Daoy (cell line): ENCODE measurements at places on chromosomes 1 and 21.

DNA sequence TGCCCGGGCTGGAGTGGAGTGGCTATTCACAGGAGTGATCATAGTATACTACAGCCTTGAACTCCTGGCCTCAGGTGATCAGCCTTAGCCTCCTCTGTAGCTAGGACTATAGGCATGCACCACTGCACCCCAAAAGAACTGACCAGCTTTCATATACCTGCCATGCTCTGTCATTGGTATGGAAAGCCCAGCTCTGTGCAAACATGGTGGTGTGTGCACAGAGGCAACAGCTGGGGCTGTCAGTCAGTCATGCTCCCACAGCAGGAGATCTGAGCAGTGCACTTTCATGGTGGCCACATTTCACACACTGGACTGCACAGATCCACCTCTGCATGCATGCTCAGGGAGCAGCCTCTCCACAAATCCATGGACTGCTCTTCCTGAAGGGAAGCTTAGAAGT lies 8.8 kb upstream of the JAK1 start:
- no peak for DNase-seq

- DNase-seq, result no peak
Observed at GRCh38 chr1:219347921-219348391, 174.3 kb downstream of the LYPLAL1 start.

DNA sequence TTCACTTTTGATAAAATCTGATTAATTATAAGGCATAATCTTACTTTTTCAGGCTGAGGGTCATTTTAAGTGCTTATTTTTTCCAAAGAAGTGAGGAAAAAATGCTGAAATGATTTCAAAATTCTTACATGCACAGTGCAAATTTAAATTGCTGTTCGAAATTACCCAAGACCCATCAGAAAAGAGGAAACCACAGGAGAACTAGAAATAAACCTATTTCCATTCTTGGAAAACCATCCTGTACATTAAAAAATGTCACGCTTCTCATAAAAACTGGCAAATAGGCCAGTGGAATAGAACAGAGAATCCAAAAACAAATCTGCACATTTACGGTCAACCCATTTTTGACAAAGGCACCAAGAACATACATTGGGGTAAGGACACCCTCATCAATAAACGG lies 414.9 kb downstream of the SMYD3 start:
- DNase-seq, result no peak

DNA sequence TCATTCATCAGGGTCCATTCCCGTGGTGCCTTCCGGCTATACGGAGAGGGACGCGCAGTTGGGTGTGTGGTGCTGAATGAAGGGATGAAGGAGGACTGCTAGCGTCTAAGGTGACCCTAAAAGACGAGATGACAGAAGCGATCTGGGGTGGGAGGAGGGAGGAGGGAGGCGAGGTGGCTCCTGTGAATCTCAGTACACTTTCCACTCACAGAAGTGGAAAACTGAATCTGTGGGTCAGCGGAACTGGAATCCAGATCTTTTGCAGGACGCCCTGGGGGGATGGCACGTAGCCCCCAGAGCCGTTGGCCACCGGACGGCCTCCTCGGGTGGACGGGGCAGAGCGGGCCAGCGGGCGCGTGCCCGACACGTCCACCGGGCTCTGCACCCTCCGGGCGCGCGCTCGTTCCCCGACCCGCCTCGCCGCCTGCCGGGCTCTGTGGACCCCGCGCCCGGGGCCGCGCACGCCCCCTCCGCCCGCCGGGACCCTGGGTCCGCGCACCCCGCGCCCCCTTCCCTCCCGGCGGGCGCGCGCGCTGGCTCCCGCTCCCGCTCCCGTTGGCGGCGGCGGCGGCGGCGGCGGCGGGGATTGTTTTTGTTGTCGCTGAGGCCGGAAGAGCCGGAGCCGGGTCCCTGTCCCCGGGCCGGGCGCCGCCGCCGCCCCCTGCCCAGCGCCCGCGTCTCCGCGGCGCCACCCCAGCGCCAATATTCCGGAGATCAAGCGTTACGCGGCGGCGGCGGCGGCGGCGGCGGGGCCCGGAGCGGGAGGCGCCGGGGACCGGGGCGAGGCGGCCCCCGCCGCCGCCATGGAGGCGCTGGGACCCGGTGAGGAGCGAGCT lies at the start of gene AGO4:
AGO4 (plus strand) TSS at position 403 of the 836 bp plus-strand sequence; CDS start at position 804, 401 bp downstream.
- DNase-seq, result peak; percentile 64

DNA sequence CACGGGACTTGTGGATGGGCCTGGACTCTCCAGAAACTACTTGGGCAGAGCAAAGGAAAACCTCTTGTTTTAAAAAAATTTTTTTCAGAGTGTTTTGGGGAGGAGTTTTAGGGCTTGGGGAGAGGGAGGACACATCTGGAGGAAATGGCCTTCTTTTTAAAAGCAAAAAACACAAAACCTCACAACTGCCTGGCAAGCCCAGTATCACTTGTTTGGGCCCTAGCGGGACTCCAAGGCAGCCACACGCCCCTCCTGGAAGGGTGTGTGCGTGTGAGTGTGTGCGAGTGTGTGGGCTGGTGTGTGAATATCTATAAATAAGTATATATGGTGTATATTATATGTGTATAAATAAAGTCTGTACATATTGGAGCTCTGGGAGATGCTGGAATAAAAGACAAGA lies 57.7 kb upstream of the ACTL8 start:
- no peak for DNase-seq

DNA sequence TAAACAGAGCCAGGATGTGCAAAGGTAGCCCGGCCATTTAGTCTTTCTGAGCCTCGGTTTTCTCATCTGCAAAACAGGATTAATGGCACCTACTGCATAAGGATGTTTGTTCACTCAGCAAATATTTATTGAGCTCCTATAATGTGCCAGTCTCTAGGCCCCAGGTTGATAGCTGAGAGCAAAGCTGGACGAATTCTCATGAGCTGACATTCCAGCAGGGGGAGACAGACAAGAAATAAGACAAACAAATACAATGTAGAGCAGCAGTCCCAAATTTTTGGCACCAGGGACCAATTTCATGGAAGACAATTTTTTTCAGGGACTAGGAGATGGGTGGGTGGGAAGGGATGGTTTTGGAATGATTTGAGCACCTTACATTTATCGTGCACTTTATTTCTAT lies 74.3 kb upstream of the PAX7 start:
- DNase-seq, result no peak

- no peak for DNase-seq
Observed at GRCh38 chr1:208432346-208432745, 188.2 kb upstream of the PLXNA2 start.

GRCh38 chr1:155844860-155845421 lies 12.1 kb downstream of the GON4L start:
- DNase-seq, result no peak

DNA sequence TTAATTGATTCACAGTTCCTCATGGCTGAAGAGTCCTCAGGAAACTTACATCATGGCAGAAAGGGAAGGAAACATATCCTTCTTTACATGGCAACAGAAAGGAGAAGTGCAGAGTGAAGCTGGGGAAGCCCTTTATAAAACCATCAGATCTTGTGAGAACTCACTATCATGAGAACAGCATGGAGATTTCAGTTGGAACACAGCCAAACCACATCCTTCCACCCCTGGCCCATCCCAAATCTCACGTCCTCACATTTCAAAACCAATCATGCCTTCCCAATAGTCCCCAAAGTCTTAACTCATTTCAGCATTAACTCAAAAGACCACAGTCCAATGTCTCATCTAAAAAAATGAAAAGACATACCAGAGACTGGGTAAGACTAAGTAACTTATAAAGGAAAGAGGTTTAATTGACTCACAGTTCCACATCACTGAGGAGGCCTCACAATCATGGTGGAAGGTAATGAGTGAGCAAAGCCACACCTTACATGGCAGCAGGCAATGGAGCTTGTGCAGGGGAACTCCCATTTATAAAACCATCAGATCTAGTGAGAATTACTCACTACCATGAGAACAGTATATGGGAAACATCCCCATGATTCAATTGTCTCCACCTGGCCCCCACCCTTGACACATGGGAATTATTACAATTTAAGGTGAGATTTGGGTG lies 105.2 kb downstream of the MRPL39 start:
- DNase-seq, result no peak

GRCh38 chr1:162019006-162019405 lies 4.7 kb downstream of the OLFML2B start:
- DNase-seq, result peak; percentile 91

DNA sequence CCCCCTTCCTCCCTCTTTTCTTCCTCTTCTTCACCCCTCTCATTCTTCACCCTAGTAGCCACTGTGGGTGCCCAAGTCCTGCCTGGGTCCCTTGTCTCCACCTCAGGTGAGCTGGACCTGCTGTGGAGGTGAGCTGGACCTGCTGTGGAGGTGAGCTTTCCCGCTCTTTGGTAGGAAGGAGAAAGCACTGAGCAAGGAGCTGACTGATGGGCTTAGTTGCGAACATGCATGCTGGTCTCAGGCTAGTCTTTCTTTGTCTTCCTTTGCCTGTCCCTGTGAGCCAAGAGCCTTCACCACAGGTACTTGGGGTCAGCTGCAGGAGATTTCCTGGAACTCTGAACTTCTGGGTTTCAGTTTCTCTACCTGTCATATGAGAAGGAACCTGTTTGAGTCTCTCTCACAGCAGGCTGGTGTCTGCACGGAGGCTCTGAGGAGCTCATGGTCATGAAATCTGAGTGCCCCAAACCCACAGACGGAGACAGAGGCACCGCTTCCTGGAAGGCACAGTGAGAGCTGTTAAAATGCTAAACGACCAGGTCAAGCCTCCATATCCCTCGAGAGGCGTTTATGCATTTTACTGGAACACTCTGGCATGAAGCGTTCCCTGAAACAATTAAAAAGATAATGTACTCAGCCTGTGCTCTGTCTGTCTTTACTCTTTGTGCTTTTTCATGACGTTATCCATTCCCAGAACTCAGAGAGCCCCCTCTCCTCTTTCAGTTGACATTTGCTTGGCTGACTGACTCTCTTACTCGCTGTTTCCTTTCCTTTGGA lies 69.5 kb downstream of the RHOU start:
- no peak for DNase-seq

- no peak for DNase-seq
Observed at GRCh38 chr1:179206812-179207211, 22.7 kb downstream of the ABL2 start.

- peak; percentile 49 for DNase-seq
Observed at GRCh38 chr1:111369177-111369576, 58.4 kb downstream of the OVGP1 start.

GRCh38 chr1:82597141-82597540 lies 796.4 kb downstream of the ADGRL2 start:
- DNase-seq, result no peak

DNA sequence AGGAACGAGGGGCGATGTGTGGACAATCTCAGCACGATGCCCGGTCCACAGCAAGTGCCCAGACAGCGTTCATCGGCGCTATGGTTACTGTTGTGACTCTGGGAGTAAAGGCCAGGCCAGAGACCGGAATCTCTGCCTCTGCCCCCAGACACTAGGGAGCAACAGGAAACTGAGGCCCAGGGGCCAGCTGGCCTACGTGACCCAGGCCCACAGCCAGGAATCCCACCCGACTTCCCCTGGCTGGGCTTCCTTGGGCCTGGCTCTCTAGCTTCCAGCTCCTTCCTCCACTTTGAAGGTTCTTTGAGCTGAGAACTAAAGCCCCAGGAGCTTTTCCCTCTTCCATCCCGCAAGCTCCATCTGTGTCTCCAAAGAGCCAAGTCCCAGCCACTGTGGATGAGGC lies 4.6 kb downstream of the LRP8 start:
- DNase-seq, result no peak

- DNase-seq, result no peak
Observed at GRCh38 chr1:247316590-247317197, 15.0 kb downstream of the ZNF496 start.

DNA sequence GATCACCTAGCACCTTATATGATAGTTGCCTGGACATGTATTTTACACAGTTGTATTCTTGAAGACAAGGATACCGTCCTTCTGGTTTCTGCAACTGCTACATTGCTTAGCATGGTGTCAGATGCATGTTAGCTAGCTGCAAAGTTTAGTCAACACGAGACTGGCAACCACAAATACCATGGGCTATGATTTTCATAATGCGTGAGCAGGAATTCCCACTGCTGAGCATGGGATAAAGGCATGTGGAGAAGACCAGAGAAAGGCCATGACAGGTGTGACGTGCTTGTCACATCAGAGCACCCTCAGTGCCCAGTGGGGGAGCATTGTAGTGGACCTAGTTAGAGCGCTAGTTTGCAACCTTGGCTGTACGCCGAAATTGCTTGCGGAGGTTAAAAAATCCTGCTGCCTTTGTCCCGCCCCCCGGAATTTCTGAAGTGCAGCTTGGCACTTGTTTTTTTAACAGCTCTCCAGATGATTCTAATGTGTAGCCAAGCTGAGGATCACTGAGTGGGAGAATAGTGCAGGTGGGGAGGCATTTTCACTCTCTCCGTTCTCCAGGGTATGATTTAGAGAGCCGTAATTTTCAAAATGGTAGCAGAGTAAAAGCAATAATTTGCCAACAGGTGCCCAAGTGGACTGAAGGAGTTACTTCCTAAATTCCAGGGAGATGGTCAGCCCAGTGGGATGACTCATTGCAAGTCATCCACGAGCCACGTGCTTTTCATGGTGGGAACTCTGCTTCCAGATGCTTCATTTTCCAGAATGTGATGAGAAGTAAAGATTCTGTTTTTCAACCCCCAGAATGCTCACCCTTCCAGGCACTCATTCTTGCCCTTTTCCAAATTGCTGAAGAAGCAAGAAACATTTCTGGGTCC lies 81.0 kb downstream of the CNIH3 start:
- peak; percentile 72 for DNase-seq

GRCh38 chr1:24963943-24964693 lies 34.0 kb upstream of the RUNX3 start:
- no peak for DNase-seq

DNA sequence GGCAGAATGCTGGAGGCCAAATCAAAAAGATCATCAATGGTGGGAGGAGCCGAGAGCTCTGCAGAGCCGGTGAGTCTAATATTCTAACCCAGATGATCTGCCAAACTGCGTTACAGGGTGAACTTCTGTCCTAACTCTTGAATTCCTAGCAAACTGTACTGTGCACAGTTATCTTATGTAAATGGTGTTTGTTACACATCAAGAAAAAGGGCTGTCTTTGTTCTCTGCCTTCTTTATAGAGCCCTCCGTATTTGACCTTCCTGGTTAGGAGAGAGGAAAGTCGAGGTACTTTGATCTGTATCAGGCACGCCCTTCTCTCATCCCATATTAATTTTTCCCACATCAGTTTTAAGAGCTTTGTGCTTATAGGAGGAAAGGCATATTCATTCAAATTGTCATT lies 37.6 kb downstream of the MT1HL1 start:
- DNase-seq, result no peak

DNA sequence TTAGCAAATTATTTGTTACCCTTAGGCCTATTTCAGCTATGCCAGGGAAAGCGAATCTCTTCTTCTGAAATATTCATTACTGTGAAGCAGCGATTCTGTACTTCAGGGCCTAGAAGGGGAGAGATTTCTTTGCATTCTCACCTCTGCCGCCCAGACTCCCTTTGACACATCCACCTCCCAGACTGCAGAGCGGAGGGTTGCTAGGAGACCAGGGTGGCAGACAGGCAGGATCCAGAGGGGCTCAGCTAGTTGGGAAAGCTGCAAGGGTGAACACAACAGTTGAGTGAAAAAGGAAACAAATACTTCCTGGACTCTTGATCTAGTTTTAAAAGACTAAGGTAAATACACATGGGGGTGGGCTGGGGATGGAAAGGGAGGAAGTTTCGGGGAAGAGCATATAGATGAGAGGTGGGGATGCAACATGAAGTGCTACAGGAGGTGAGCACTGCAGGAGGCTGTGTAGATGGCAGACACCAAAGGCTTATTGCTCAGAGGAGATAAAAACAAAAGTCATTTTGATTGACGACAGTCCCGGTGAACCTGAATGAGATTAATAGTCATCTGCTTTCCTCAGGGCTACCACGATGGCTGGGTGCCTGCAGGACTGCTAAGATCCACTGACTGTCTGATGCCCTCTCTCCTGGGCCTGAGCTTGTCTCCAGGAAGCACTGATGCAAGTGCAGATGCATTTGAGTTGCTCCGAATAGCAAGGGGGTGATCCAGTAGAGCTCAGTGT lies 26.4 kb upstream of the RAB3GAP2 start:
- no peak for DNase-seq
